Endothelial cell (in vitro differentiated cells): ENCODE measurements at places on chromosomes 16 and 17.

- no peak overlapping the region for H3K27ac ChIP-seq
- peaks cover 3% of the 10 kb centered on the region for H3K4me1 ChIP-seq
- no peak overlapping the region for H3K4me3 ChIP-seq
- no peak for DNase-seq
Measured at GRCh38 chr17:49612726-49613125, 37.1 kb downstream of the NXPH3 start.

GRCh38 chr17:56158915-56159825 lies 5.9 kb downstream of the ANKFN1 start:
- no peaks in the 10 kb centered on the region for H3K36me3 ChIP-seq
- H3K27me3 ChIP-seq: peaks cover 2% of the 10 kb centered on the region
- no peak overlapping the region for H3K27ac ChIP-seq
- no peak overlapping the region for H3K4me3 ChIP-seq

- DNase-seq: no peak
- H3K4me1 ChIP-seq: peaks cover 6% of the 10 kb centered on the region
- no peak overlapping the region for H3K27ac ChIP-seq
- peaks cover 11% of the 10 kb centered on the region for H3K27me3 ChIP-seq
Measured at GRCh38 chr16:50472472-50472871, 75.7 kb upstream of the NKD1 start.

- no peaks in the 10 kb centered on the region for H3K36me3 ChIP-seq
- peaks cover 2% of the 10 kb centered on the region for H3K27me3 ChIP-seq
- no peak overlapping the region for H3K27ac ChIP-seq
- no peak for DNase-seq
- no peak overlapping the region for H3K4me3 ChIP-seq
Measured at GRCh38 chr17:72724267-72724666, 368.2 kb downstream of the SLC39A11 start.
